Activated CD8-positive, alpha-beta T cell treated with anti-CD3 and anti-CD28 coated beads, Interleukin-2, amount 10 ng/mL, durations not matched to agents 7 days and 5 days (primary cell): ENCODE measurements at places on chromosomes 5 and 9. TPM values are rescaled to one million over a fixed set of nuclear protein-coding genes. Genes with fewer than 3 reads are reported as not detected.
A peak's percentile ranks its signal among the peaks of the same experiment; 100 is the strongest.

DNA sequence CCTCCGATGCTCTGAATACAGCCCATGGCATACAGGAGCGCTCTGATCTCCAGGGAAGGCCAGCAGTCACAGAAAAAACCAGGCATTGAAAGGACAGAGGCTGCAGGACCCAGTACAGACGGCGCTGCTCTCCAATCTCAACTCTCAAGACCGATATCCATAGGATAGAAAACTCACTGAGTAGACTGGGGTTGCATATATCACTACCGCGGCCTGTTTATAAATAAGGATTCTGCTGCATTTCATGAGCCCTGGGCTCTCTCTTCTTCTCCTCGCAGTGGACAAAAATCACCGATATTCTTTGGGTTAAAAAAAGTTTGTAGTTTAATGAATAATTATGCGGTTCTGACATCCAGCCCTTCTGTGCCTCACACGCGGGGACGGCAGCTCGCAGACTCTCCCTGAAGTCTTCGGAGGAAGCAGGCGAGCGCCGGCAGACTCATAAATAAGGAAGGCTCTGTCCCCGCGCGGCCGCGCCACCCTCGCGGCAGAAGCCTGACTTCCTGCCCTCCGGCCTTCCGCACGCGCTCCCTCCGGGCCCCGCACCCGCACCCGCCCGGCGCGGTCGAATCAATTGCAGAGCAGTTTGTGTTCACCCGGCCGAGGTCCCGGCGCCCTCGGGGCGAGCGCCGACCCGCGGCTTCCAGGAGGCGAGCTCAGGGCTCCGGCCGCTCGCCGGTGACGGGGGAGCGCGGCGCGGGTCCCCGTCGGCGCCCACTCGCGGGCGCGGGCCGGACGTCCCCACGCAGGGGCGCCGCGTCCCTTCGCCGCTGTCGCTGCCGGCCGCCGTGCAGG lies at the start of gene FAM78A:
FAM78A (minus strand) TSS at position 417 of the 795 bp plus-strand sequence; CDS start at position 86, 331 bp downstream.
- H3K4me1 ChIP-seq, result peaks cover 30% of the 10 kb centered on the region
- H3K4me3 ChIP-seq, result peak within 1 kb of the TSS; percentile 99
- peak; percentile 63 for DNase-seq
- H3K27ac ChIP-seq, result peak within 1 kb of the TSS; percentile 99

- H3K4me1 ChIP-seq, result peaks cover 93% of the 10 kb centered on the region
- H3K36me3 ChIP-seq, result peaks cover 86% of the 10 kb centered on the region
- no peak for DNase-seq
- no peak overlapping the region for H3K4me3 ChIP-seq
- no peaks in the 10 kb centered on the region for H3K27me3 ChIP-seq
These were observed 23.7 kb downstream of the TRAF1 start for GRCh38 chr9:120902569-120903535.

DNA sequence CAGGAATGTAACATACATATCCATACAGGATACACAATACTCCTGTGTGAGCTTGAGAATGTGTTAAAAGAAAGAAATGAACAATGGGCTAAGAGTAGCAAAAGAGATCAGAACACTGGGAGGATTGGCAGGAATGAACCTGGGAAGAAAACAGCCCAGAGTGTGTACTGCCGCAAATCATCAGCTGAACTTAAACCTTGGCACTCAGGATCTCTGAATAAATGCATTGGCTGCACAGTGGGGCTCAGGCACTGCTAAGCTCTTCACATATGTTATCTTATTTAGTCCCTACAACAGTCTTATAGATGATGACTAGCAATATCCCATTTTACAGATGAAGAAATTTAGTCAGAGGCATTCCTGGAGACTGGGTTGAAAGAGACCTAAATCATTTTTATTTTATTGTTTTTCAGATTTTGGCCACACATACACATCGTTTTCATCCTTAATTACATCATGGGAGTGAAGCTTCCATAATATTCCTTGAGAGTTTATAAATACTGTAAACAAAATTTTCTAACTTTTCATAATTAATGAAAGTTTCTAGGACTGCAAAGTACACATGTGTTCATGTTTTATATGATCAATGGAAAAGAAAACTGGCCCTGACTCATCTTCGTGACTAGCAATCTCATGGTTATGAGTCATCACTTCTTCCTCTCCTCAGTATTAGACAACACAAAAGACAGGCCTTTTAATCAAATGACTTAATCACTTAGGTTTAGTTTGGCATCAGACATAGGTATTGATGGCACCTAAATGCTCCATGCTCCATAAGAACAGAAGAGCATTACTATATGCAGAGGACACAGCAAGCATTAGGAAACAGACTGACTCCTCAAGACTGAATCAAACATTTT lies 59.2 kb downstream of the CDH18 start:
- no peak for DNase-seq
- no peak overlapping the region for H3K4me3 ChIP-seq
- H3K4me1 ChIP-seq, result no peaks in the 10 kb centered on the region
- no peaks in the 10 kb centered on the region for H3K27me3 ChIP-seq
- H3K27ac ChIP-seq, result no peak overlapping the region

GRCh38 chr5:67985686-67986387 lies 229.7 kb upstream of the PIK3R1 start:
- DNase-seq, result no peak
- peaks cover 3% of the 10 kb centered on the region for H3K27me3 ChIP-seq
- H3K4me3 ChIP-seq, result no peak overlapping the region
- H3K4me1 ChIP-seq, result no peaks in the 10 kb centered on the region

DNA sequence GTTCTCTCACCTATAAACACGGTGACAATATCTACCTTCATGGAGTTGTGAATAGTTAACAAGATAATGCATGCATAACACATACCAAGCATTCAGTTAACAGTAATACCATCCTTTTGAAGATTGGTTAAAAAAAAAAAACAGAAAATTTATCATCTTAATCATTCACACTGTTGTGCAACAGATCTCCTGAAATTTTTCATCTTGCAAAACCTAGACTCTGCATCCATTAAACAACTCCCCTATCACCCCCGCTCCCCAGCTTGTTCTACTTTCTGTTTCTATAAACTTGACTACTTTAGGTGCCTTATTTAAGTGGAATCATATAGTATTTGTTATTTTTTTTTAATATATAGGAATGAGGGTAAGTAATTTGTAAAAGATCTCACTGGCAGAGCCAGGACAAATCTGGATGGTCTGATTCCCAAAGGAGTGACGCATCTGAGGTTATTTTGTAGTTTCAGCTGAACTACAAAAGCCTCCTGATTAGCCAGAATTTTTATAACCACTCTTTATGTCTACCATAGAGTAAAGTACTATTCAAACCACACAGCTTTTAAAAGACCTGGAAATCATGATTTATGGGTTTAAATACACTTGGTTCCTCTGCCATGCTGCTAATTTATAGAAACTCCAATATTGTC lies 93.0 kb downstream of the FANCC start:
- no peak for DNase-seq
- H3K36me3 ChIP-seq, result peaks cover 3% of the 10 kb centered on the region
- H3K27me3 ChIP-seq, result no peaks in the 10 kb centered on the region
- no peak overlapping the region for H3K27ac ChIP-seq
- no peak overlapping the region for H3K4me3 ChIP-seq

DNA sequence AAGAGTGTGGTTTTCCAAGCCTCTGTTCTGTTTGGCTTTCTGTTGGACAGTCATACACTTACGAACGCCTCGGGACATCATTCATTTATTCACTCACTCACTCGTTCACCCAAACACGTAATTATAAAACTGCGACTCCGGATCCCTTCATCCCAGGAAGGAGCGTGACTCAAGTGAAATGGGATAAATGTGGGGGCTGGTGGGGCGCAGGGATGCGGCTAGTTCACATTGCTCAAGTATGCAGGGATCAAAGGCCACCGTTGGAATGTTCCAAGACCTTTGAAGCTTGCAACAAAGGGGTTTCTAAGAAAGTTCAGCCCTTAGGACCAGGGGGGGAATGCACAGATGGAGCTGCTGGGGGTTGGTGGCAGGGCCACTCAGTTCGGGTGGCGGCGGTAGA lies 64.2 kb downstream of the CFAP77 start:
- no peak for DNase-seq
- H3K27me3 ChIP-seq, result peaks cover 38% of the 10 kb centered on the region
- no peak overlapping the region for H3K27ac ChIP-seq
- H3K4me1 ChIP-seq, result peaks cover 1% of the 10 kb centered on the region
- H3K4me3 ChIP-seq, result no peak overlapping the region

DNA sequence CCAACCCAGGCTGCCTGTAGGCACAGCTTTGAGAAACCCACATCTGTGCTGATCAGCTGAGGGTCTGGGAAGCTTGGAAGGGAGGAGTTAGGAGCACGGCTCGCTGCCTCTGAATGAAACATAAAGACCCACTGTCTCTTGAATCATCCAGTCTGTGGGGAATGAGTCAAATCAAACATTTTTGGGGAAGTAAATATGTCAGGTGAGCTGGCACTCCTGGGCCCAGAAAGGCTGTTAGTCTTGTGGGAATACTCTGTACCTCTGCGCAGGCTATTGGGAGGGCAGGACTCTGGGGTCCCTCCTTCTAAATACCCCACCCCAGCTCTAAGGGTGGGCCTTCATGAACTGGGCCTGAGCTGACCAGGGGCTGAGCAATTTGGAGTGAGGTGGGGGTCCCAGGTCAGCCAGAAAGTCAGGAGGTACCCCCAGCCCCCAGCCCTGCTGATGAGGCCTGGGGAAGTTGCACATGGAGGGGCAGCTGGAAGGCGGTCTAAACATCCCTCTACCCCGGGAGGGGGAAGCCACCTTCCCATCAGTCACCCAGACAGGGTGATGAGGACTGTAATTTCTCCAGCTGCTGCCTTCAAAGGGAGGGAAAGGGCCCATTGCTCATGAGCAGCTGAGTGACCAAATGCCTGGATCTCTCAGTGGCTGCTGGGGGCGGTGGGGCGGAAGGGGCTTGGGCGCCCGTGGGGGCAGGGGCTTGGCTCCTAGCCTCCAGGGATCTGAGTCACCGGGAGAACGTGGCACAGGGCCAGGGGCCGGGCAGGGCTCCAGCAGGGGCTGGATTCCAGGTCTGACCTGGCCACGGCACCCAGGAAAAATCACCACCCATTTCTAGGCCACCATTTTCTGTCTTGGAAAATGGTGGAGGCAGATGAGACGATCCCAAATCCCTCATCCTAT lies 10.8 kb downstream of the FIBCD1 start:
- H3K4me1 ChIP-seq, result no peaks in the 10 kb centered on the region
- H3K27me3 ChIP-seq, result peaks cover 16% of the 10 kb centered on the region
- no peak overlapping the region for H3K27ac ChIP-seq
- H3K4me3 ChIP-seq, result no peak overlapping the region
- H3K36me3 ChIP-seq, result no peaks in the 10 kb centered on the region

DNA sequence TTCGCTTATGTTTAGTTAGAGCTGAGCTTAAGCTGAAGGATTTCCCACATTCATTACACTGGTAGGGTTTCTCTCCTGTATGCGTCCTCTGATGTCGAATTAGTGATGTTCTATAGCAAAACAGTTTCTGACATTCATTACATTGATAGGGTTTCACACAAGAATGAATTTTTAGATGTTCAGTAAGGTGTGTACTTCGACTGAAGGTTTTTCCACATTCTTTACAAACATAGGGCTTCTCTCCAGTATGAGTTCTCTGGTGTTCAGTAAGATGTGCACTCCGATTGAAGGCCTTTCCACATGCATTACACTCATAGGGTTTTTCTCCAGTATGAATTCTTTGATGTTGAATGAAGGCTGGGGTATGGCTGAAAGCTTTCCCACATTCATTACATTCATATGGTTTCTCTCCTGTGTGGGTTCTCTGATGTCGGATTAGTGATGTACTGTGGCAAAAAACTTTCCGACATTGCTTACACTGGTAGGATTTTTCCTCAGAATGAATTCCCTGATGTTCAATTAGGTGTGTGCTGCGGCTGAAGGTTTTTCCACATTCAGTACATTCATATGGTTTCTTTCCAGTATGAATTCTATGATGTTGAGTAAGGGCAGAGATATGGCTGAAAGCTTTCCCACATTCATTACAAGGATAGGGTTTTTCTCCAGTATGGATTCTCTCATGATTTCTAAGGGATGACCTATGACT lies 14.6 kb downstream of the ZNF883 start:
- DNase-seq, result no peak
- no peaks in the 10 kb centered on the region for H3K27me3 ChIP-seq
- peaks cover 14% of the 10 kb centered on the region for H3K36me3 ChIP-seq

- peaks cover 5% of the 10 kb centered on the region for H3K27me3 ChIP-seq
- H3K4me1 ChIP-seq, result no peaks in the 10 kb centered on the region
- no peak for DNase-seq
- H3K36me3 ChIP-seq, result no peaks in the 10 kb centered on the region
- H3K27ac ChIP-seq, result no peak overlapping the region
These were observed 102.2 kb upstream of the ITGA1 start for GRCh38 chr5:52685566-52685965.

Gene CDO1
- not detected for total RNA-seq

Gene SLC34A3
- not detected for total RNA-seq

Gene PCDHGA9
- 0.08 TPM for total RNA-seq

Gene GDF9
- 0.52 TPM for total RNA-seq
